ENCODE measurements at places on chromosomes 6 and 20. TPM values are rescaled to one million over a fixed set of nuclear protein-coding genes. Genes with fewer than 3 reads are reported as not detected.

DNA sequence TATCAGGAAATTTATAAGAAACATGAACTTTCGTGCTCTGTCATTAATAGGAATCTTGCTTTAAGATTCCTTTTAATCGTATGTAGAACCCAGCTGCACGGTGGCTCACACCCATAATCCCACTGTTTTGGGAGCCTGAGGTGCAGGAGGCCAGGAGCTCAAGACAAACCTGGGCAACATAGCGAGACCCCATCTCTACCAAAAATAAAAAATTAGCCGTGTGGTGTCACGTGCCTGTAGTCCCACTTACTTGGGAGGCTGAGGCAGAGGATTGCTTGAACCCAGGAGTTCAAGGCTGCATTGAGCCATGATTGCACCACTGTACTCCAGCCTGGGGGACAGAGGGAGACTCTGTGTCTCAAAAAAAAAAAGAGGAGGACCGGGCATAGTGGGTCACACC is 7.4 kb downstream of the PTPRA start:
- peaks cover 34% of the 10 kb centered on the region for H3K4me1 ChIP-seq
- no peak overlapping the region for H3K4me3 ChIP-seq
- no peaks in the 10 kb centered on the region for H3K36me3 ChIP-seq
- H3K27me3 ChIP-seq = no peaks in the 10 kb centered on the region

GRCh38 chr6:157443066-157443800 is 62.2 kb downstream of the ZDHHC14 start:
- no peaks in the 10 kb centered on the region for H3K27me3 ChIP-seq
- H3K4me3 ChIP-seq = no peak overlapping the region
- H3K4me1 ChIP-seq = peaks cover 29% of the 10 kb centered on the region
- H3K27ac ChIP-seq = no peak overlapping the region

GRCh38 chr6:80433010-80433672 is 326.7 kb downstream of the BCKDHB start:
- no peaks in the 10 kb centered on the region for H3K27me3 ChIP-seq
- no peak overlapping the region for H3K27ac ChIP-seq
- H3K36me3 ChIP-seq = no peaks in the 10 kb centered on the region
- H3K4me3 ChIP-seq = no peak overlapping the region
- H3K4me1 ChIP-seq = no peaks in the 10 kb centered on the region

DNA sequence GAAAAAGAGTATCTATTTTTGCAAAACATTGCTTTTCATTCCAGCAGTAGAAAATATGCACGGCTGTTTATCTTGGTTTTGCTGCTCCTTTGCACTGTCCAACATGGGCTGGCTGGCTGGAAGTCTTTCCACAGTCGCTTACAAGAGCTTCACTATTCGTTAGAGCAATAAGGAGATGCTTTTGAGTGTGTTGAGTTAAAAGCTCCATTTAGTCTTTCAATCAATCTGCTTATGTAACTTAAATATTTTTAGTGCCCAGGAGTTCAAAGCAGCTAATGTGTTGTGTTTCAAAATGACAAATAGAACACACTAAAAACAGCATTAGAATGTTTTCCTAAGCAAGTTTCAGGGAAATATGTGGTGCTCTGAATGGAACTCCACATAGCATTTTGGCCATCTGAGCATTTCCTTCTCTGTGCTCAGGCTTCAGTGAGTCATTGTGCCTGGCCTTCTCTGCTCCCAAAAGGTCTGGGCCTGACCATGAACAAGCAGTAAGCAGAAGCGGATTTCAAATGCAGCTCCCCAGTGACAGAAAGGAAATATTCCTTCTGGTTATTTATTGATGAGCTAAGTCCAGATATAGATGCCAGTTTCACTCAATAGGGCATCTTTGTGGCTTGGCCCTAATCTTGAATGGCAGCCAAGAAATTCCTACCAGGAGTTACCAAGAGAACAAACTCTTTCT is 580.3 kb downstream of the TENT5A start:
- DNase-seq = no peak
- no peaks in the 10 kb centered on the region for H3K36me3 ChIP-seq
- H3K4me3 ChIP-seq = no peak overlapping the region
- peaks cover 7% of the 10 kb centered on the region for H3K4me1 ChIP-seq
- no peaks in the 10 kb centered on the region for H3K27me3 ChIP-seq
- peak overlapping the region; percentile 46 for H3K27ac ChIP-seq

DNA sequence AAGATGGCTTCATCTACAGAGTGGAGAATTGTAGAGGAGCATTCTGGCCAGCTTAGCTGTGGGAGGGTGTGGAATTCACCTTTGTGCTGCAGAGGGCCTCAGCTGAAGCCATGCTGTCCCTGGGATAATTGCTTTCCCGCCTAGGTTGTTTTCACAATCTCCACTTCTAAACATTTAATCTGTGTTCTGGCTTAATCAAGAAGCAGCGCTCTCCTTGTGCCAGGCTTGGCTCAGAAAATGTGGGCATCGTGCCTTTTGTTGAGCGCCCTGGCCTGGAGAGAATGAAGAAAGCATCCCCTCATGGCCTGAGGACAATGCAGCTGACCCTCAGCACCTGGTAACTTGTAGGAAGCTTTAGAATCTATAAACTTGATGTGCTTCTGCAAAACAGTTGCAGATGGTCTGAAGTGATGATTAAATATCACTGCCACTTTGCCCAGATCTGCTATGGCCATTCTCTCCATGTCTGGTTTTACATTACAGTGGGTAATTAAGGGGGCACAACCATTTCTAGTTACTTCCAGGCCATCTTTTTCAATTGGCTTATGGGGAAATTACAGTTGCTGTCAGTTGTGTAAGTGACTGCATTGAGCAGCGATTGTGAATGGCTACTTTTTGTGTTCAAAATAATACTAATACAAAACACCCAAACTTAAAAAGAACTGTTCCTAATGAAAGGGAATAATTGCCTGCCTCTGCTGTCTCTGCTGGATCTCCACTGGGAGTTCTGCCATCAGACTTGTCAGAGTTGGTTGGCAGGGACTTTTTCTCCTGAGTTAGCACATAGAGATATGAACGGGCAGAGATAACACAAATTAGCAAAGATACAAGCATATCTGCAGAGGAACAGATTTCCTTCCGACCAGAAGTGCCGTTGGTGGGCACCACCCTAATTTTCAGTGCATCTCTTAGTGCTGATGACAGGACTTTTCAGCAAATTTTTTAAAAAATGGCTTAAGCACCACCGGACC is 18.4 kb downstream of the CTNNBL1 start:
- no peak overlapping the region for H3K4me3 ChIP-seq
- no peaks in the 10 kb centered on the region for H3K36me3 ChIP-seq
- peaks cover 29% of the 10 kb centered on the region for H3K4me1 ChIP-seq
- DNase-seq = no peak

- no peaks in the 10 kb centered on the region for H3K27me3 ChIP-seq
- no peaks in the 10 kb centered on the region for H3K4me1 ChIP-seq
- H3K4me3 ChIP-seq = no peak overlapping the region
- H3K36me3 ChIP-seq = no peaks in the 10 kb centered on the region
- no peak overlapping the region for H3K27ac ChIP-seq
Measured at GRCh38 chr20:11844691-11845090, 73.0 kb upstream of the BTBD3 start.

- H3K4me1 ChIP-seq = no peaks in the 10 kb centered on the region
- no peak overlapping the region for H3K27ac ChIP-seq
- H3K36me3 ChIP-seq = no peaks in the 10 kb centered on the region
- no peak for DNase-seq
- H3K4me3 ChIP-seq = no peak overlapping the region
Measured at GRCh38 chr6:38871741-38872568, 156.8 kb downstream of the DNAH8 start.

DNA sequence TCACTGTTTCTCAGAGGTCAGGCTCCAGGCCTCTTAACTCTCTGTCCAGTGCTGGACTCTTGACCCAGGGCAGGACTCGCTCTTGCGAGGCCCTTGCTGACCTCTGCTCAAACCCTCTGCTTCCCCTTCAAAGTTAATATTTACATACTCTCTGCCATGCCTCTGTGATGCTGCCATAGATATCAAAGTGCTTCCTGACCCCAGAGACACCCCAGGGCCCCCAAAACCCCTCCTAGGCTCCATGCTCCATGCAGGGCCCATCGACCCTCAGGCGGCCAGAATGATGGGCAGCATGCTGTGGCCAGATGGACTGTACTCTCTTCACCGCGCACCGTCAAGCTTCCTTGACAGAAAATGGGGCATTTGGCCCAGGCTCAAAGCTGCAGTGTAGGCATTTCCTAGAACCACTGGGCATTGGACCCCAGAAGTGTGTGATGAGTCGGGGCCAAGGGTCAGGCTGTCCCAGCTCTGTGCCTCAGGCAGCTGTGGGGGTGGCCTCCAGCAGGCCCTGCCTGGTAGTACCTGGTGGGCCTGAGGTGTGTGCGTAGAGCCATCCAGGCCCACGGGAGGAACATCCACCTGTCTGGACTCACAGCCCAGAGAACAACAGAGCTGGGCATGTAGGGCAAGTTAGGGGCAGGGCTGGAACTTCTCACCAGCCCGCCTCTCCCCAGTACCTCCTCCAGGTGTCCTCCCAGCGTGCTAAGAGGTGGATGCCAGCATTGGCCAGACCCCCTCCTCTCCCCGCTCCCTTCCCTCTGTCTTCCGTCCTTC is 142.8 kb downstream of the VEGFA start:
- DNase-seq = no peak
- no peaks in the 10 kb centered on the region for H3K36me3 ChIP-seq
- no peaks in the 10 kb centered on the region for H3K4me1 ChIP-seq
- H3K27ac ChIP-seq = no peak overlapping the region
- H3K4me3 ChIP-seq = no peak overlapping the region

GRCh38 chr6:160055378-160055777 is 66.2 kb upstream of the SLC22A1 start:
- H3K27ac ChIP-seq = no peak overlapping the region
- no peak for DNase-seq
- no peak overlapping the region for H3K4me3 ChIP-seq

DNA sequence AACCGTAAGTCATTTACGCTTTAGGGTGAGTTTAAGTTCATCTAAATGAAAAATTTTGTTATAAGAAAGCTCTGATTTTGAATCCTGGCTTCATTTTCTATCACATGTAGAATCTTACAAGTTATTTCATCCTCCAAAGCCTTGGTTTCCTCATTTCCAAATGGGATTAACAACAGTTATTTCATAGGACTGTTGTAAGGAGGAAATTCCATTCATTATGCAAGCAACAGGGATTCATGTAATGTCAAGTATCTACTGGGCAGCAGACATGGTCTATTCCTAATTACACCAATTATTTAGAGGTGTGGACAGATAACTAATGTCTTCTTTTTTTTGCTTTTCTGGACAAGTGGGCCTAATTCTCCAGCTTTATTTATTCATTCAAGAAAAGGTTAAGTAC is 154.0 kb downstream of the PDSS2 start:
- no peaks in the 10 kb centered on the region for H3K36me3 ChIP-seq
- H3K4me3 ChIP-seq = no peak overlapping the region
- H3K27me3 ChIP-seq = no peaks in the 10 kb centered on the region
- no peak for DNase-seq

GRCh38 chr6:31268836-31269235 is 3.1 kb downstream of the HLA-C start:
- H3K4me1 ChIP-seq = no peaks in the 10 kb centered on the region
- no peaks in the 10 kb centered on the region for H3K27me3 ChIP-seq
- no peak overlapping the region for H3K27ac ChIP-seq
- DNase-seq = no peak
- peaks cover 13% of the 10 kb centered on the region for H3K36me3 ChIP-seq
- no peak overlapping the region for H3K4me3 ChIP-seq

DNA sequence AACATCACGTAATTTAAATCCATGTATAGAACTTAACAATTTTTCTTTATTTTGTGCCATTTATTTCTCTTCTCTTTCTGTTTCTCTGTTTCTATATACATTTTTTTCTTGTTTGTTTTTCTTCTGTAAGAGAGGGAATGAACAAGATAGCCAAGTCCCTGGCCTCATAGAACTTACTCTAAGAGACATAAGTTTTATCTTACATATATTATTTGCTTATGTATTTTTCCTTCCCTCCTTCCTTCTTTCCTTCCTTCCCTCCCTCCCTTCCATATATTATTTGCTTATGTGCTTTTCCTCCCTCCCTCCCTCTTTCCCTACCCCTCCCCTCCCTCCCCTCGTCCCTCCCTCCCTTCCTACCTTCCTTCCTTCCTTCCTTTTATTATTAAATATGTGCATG is 13.0 kb downstream of the DOK5 start:
- H3K4me1 ChIP-seq = no peaks in the 10 kb centered on the region
- H3K27me3 ChIP-seq = no peaks in the 10 kb centered on the region
- H3K27ac ChIP-seq = no peak overlapping the region
- H3K4me3 ChIP-seq = no peak overlapping the region
- DNase-seq = no peak

DNA sequence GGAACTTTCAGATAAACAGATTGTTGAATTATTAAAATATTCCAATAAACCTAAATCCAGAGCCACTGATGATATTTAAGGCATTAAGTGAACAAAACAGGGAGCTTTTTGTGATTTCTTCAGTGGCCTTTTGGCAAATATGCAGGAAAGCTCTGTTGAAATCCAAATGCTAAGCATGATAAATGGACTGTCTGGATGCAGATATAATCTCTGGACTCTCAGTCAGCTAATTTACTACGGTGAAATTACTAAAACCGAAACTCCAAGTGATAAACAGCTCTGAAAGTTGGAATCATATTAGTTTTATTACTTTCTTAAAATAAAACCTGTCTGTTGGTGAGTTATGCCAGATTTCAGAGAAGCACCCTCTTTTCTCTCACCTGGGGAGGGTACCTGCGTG is 120.3 kb downstream of the IMPG1 start:
- DNase-seq = no peak
- no peak overlapping the region for H3K27ac ChIP-seq
- H3K4me3 ChIP-seq = no peak overlapping the region
- no peaks in the 10 kb centered on the region for H3K27me3 ChIP-seq
- H3K4me1 ChIP-seq = no peaks in the 10 kb centered on the region
- H3K36me3 ChIP-seq = no peaks in the 10 kb centered on the region

- no peak overlapping the region for H3K27ac ChIP-seq
- H3K4me3 ChIP-seq = no peak overlapping the region
- DNase-seq = no peak
- H3K27me3 ChIP-seq = no peaks in the 10 kb centered on the region
- H3K36me3 ChIP-seq = peaks cover 3% of the 10 kb centered on the region
Measured at GRCh38 chr6:30304002-30304401, 22.7 kb upstream of the TRIM39 start.

- DNase-seq = no peak
- peaks cover 22% of the 10 kb centered on the region for H3K4me1 ChIP-seq
- no peaks in the 10 kb centered on the region for H3K27me3 ChIP-seq
- H3K27ac ChIP-seq = no peak overlapping the region
Measured at GRCh38 chr20:32455901-32456701, 98.0 kb downstream of the ASXL1 start.

- H3K27ac ChIP-seq = peak overlapping the region; percentile 23
- no peaks in the 10 kb centered on the region for H3K4me1 ChIP-seq
- H3K27me3 ChIP-seq = no peaks in the 10 kb centered on the region
Measured at GRCh38 chr6:130161683-130162404, 60.9 kb downstream of the SAMD3 start.

SLC24A3 gene
- total RNA-seq = 4.6 TPM

FNDC1 gene
- total RNA-seq = 0.84 TPM

PNPLA1 gene
- total RNA-seq = not detected

BTN1A1 gene
- total RNA-seq = not detected
